ENCODE measurements at places on chromosomes 4 and X.

- no peak for DNase-seq
Observed at GRCh38 chrX:40831750-40832149, 96.4 kb upstream of the MED14 start.

GRCh38 chr4:104272966-104273365 is 221.7 kb downstream of the CXXC4 start:
- no peak for DNase-seq

DNA sequence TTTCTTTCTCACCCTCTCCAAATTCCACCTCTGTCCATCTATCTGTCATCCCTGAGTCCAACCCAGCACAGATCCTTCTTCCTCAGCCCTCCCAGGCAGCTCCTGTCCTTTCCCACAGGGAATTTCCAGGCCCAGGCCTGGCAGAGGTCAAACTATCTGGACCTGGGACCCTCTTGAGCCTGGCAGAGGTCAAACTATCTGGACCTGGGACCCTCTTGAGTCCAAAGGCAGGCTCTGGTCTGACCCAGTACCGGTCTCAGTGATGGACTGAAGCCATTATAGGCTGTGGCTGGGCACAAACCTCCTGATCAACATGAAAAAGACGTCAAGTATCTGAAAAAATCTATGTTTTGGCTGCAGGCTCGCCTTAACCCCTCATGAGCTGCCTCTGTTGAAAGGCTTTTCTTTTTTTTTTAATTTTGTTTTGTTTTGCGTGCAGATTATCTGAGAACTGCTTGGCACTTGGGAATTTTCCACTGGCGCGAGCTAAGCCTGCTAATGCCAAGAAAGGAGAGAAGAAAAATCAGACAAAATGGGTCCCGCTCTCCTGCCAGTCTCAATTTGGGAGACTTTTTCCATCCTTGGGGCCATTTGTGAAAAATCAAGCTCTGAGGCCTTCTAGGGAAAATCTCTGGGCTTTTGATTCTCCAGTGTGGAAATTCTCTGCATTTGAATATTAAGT is 31.2 kb downstream of the MSX1 start:
- DNase-seq = no peak

- DNase-seq = no peak
Observed at GRCh38 chr4:6694177-6694901, 661 bp downstream of the S100P start.

- no peak for DNase-seq
Observed at GRCh38 chrX:74371425-74372222, 49.7 kb upstream of the SLC16A2 start.

DNA sequence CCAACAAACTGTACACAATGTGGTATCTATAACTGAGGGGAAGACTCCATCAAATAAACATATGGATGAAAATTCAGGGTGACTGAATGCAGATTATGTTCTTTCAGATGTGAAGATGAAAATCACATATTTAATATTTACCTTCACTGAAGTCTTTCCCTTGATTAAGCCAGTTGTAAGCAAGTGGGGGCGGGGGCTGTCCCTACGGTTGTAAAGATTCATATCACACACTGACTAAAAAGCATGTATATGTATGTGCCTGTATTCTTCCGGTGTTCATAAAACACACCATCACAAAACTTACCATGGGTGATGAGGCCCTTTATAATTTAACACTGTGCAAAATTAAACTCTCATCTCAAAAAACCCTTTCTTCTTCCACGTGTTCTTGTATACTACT is 1.3 kb downstream of the TAB3 start:
- no peak for DNase-seq

- no peak for DNase-seq
Observed at GRCh38 chr4:6732441-6733357, 16.7 kb downstream of the BLOC1S4 start.

GRCh38 chr4:19650903-19651864 is 600.5 kb upstream of the SLIT2 start:
- no peak for DNase-seq

DNA sequence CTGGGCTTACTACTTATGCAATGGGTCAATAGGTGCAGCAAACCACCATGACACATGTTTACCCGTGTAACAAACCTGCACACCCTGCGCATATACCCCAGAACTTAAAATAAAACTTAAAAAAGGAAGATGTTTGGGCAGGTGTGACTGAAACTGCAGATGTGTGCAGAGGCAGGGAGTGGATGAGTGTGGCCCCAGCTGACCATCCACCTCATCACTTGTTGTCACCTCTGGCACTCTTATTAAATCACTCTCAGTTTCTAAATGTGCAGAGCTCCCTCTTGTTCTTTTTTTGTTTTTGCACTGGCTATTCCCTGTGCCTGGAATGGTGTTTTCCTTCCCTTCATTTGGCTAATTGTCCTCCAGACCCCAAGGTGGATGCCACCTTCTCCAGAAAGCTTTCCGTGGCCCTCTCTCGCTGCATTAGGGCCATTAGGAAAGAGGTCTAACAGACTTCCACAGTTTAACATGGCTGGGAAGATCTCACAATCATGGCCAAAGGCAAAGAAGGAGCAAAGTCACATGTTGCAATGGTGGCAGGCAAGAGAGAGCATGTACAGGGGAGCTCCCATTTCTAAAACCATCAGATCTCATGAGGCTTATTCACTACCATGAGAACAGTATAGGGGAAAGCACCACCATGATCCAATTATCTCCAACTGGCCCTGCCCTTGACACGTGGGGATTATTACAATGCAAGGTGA is 58.5 kb downstream of the SLC2A9 start:
- no peak for DNase-seq

DNA sequence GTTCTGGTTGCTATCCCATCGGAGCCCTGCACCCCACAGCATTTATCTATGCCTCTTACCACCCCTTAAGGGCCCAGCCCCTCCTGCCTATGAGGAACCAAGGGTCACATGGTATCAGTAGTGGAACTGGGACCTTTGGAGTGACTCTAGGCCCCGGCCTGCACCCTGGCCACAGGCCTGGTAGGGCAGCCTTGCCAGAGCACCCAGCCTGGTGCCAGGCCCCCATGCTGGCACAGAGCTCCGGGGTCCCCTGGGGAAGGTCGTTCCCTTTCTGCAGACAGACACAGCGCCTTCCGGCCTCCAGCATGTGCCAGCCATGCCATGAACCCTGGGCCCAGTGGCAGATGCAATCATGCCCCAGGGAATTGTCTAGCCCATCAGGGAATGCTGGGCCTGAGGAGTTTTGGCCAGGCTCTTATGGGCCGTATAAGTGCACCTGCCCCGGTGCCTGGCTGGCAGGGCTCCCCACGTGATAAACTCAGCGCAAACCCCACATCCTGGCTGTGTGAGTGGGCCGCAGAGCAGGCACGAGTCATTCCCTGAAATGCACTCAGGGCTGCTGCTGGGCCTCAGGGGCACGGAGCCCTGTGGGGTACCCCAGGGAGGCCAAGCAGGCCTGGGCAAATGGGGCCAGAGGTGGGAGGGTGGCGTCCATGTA is 19.8 kb upstream of the ADD1 start:
- DNase-seq = no peak

GRCh38 chrX:19133231-19133630 is 11.0 kb upstream of the ADGRG2 start:
- no peak for DNase-seq

GRCh38 chrX:118216509-118216908 is 99.9 kb upstream of the KLHL13 start:
- no peak for DNase-seq

DNA sequence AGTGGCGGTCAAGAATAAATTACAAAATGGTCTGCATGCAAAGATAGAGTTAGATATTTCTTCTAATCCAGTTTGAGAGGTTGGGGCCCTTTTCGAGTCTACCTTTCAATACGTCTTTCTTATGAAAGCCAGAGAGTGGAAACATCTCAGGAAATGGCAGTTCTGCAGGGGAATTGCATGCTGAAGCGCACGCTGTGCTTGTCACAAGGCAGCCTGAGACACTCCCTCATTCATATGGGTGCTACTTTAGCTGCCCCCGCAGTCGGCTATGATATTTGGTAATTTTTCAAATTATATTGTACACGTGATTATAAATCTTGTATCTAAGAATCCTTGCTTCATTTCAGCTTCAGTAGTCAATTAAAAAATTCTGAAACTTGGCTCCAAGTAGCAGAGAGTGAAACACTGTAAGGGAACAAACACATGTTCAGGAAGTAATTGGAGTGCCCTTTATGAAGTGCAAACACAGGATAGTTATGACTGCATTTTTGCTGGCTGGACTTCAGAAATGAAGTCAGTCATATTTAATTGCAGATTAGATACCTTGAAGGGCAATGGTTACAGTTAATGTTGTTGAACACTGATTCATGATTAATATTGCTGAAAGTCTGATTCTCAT is 145.5 kb upstream of the NAP1L5 start:
- no peak for DNase-seq

- DNase-seq = no peak
Observed at GRCh38 chrX:1481636-1482529, 29.2 kb upstream of the ASMTL start.

- no peak for DNase-seq
Observed at GRCh38 chrX:21408307-21408706, 34.1 kb downstream of the CNKSR2 start.

GRCh38 chr4:188332265-188332664 is 193.0 kb downstream of the TRIML1 start:
- no peak for DNase-seq

DNA sequence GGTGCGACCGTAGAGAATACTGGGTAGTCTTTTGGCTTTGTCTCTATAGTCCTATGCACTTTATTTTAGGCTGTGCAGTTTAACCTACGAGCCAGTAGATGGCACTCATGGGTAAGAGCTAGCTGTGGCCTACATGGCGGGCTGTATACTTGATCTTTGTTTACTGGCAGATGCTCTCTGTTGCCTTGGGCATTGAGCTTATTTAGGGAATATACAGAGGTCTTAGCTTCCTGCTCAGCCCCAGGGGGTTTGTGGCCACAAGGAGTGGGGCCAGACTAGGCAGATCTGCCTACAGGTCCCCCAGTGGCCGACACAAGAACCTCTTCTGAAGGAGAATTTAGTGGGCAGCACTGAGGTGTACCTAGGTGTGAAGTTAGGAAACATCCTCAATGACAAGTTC is 227.6 kb upstream of the HDX start:
- peak; percentile 58 for DNase-seq

GRCh38 chr4:78766026-78766425 is 10.1 kb upstream of the BMP2K start:
- no peak for DNase-seq

- DNase-seq = no peak
Observed at GRCh38 chr4:12965334-12965733, 518.8 kb downstream of the RAB28 start.

DNA sequence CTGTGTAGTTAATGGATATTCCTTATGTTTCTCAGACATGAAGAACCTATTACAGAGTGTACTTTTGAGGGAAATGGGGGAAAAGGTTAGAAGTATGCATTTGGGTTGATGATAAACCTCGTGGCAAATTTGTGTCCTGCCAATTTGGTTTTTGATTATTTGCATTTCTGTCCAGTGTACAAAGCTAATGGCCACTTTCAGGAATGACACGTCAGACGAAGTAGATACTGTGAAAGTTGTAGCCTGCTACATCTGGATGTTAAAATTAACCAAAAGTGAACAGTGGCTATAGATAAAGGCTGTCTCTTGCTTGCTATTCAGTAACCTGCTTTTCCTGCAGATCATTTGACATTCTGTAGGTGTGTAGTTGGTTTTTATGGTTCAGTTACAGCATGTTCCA is 1.0 kb downstream of the PRDX4 start:
- DNase-seq = no peak

DNA sequence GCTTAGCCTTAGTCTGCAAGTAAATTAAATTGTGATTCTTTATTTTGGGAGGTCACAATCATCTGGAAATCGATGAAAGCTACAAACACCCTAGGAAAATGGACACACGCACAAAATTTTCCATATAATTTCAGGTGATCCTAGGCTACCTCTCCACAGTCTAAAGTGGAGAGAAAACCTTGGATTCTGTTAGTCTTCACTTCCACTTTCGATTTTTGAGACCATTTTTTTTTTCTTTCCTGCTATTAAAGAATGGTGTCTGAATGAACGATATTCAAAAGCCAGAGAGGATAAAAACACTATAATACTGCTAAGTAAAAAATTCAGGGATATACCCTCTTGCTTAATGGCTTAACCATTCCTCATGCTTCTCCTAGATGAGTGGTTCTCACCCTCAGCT is 1.7 kb downstream of the FBXL5 start:
- DNase-seq = no peak

- DNase-seq = no peak
Observed at GRCh38 chrX:75067931-75068330, 88.2 kb downstream of the ABCB7 start.

GRCh38 chr4:17166954-17167353 is 268.5 kb upstream of the LDB2 start:
- no peak for DNase-seq

DNA sequence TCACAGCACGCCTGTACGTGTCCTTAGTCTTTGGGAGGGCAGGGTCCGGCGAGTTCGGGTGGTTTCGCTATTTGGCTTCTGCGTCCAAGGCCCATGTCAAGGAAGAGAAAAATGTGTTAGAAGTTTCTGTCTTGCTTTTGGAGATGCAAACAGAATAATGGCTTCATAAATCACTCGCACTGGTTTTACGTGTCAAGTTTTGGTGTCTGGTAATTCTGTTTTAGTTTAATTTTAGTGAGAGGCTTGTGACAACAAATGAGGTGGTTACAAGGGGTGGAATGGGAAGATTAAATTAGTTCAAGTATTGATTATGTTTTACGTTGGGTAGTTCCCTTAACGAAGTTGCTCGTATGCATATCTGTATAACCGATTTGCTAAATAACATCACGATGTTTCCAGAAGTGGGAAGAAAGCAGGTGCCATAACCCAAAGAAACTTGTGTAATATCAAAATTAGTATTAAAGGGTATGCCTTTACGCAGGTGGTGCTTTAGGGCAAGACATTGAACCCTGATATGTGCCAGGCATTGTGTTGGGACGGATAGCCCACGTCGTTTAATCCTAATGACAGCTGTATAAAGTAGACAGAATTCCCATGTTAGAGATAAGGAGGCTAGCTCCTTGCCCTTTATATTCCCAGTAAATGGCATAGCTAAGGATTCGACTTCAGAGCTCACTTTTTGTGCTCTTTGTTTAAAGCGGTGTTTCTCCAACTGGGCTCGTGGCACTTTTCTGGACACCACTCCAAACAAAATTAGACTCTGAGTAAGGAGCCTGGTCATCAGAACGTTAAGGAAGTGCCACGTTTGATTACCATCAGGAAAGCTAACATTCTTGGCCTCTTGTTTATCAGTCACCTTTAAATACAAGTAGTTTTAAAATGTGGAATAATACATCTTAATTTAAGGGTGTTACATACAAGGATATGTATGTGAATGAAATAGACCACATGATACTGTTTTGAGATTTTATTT is 843 bp downstream of the RPL34 start:
- DNase-seq = no peak

DNA sequence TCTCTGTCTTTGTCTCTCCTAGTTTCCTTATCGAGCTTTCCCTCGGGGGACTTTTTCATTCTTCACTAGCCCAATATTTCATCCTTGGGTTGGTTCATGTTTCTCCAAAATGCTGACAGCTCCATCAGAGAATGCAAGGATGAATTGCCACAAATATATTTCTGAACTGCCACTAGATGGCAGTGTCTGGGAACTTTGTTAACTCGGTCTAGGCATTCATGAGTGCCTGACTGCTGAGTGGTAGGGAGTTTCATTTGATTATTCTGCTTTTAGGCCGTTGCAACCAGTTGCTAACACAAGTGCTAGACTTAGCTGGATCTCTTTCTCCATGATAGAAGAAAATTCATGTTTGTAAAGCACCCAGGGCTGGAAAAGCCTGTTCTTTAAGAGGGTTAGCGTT is 73.5 kb upstream of the RAP2C start:
- no peak for DNase-seq

GRCh38 chr4:184645904-184646610 is 3.2 kb downstream of the CASP3 start:
- no peak for DNase-seq

GRCh38 chrX:17788956-17789562 is 51.8 kb downstream of the SCML1 start:
- no peak for DNase-seq

GRCh38 chrX:150212672-150213480 is 150.2 kb upstream of the MAMLD1 start:
- no peak for DNase-seq

Measured in NCI-H1048 (cell line).